ENCODE measurements at places on chromosomes 16 and 17.
A peak's percentile ranks its signal among the peaks of the same experiment; 100 is the strongest.

- no peak for DNase-seq
Measured at GRCh38 chr17:1977583-1978395, 47.3 kb downstream of the RTN4RL1 start.

DNA sequence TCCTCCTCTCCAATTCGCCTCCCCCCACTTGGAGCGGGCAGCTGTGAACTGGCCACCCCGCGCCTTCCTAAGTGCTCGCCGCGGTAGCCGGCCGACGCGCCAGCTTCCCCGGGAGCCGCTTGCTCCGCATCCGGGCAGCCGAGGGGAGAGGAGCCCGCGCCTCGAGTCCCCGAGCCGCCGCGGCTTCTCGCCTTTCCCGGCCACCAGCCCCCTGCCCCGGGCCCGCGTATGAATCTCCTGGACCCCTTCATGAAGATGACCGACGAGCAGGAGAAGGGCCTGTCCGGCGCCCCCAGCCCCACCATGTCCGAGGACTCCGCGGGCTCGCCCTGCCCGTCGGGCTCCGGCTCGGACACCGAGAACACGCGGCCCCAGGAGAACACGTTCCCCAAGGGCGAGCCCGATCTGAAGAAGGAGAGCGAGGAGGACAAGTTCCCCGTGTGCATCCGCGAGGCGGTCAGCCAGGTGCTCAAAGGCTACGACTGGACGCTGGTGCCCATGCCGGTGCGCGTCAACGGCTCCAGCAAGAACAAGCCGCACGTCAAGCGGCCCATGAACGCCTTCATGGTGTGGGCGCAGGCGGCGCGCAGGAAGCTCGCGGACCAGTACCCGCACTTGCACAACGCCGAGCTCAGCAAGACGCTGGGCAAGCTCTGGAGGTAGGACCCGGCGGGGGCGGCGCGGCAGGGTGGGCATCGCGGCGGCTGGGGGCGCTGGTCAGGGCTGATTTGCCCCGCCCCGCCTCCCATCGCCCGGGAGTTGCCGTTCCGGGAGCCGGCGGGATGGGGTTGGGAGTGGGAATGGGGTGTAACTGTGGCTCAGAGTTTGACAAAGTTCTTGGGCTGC is 567 bp downstream of the SOX9 start:
- DNase-seq = no peak

GRCh38 chr16:75421820-75422126 is 11.5 kb downstream of the CFDP1 start:
- DNase-seq = no peak

GRCh38 chr17:2034157-2034556 is 4.2 kb downstream of the DPH1 start:
- no peak for DNase-seq

GRCh38 chr16:49701065-49701685 is 154.7 kb downstream of the ZNF423 start:
- no peak for DNase-seq

DNA sequence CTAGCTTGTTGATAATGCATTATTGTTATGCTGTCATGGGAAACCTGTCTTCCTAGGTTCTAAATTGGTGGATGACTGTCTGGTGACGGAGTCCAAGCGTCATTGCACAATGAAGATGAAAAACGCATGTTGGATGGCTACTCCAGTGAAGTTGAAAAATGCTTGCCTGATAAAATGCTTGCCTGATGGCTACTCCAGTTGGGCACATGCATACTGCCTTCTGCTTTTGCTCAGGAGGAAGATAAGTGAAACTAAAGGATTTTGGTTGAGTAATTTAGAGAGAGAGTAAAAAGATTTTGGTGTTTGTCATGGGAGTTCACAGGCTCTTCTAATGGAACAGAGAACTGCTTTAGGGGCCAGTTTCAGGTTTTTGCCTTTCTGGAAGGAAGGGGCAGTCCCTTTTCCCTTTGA is 118.6 kb downstream of the PRKCA start:
- DNase-seq = no peak

- no peak for DNase-seq
Measured at GRCh38 chr16:54935266-54935968, 4.8 kb downstream of the IRX5 start.

- DNase-seq = no peak
Measured at GRCh38 chr16:80105160-80105559, 435.6 kb upstream of the DYNLRB2 start.

DNA sequence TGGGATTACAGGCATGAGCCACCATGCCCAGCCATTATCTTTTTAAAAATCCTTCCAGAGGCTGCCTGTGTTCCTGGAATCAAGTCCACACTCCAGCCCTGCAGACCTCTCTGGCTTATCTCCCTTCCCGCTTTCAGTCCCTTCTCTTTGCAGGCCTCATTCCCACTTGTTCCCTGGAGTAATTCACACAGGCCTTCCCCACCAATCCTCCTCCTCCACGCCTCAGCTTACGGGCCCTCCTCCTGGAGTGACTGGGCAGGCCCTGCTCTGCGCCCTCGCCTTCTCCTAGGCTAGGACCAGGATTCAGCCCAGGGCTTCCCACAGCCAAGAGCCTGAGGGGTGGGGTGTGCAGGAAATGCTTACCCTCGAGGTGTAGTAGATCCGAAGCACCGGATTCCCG is 2.8 kb downstream of the CDIPT start:
- DNase-seq = no peak

GRCh38 chr16:84810518-84811273 is 9.1 kb upstream of the CRISPLD2 start:
- DNase-seq = no peak

DNA sequence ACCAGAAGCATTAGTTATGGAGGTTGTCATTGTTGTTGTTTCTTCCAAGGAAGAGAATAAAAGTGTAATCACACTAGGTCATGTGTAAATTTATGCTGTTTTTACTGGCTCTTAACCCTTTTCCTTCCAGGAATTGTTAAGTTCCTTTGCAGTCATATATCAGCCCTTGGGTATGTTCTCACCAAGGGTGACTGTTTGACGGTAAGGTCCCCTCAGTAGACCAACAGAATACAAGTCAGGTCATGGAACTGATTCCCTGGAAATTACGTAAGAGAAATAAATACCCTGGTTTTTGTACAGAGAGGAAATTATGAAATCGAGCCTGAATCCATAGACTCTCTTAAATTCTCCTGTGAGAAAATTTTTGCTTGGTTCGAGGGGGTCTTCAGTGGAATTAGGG is 11.2 kb upstream of the KCNJ2 start:
- no peak for DNase-seq

DNA sequence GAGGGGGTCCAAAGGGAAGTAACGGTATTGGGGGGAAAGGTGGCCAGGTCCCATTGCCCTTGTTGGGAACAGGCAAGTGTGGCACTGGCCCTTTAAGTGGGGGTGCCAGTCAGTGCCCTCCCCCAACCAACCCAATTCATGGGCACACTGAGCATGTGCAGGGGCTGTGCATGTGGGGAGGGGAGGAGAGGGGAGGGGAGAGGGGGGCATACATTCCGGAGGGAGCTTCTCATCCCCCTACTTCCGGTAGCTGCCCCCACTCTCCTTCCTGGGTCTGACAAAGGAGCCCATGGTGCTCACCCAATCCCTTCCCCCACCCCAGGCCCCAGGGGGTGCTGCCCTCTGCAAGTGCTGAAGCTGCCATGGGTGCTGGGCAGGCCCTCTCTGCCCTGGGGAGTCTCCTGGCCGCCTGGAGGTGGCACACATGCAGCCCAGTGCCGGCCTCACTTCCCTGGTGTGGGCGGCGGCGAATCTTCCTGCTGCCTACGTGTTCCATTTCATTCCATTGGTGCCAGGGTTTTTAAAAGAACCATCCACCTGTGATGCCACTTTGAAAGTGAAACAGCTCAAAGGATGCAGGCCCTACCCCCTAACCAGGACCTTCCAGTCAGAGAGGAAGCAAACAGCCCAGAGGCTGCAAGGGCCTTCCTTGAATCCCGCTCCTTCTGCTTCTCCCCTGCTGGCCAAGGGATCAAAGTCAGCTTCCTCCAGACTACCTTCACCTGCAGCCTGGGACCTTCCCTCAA is 11.0 kb downstream of the HEXIM2 start:
- DNase-seq = peak; percentile 47

DNA sequence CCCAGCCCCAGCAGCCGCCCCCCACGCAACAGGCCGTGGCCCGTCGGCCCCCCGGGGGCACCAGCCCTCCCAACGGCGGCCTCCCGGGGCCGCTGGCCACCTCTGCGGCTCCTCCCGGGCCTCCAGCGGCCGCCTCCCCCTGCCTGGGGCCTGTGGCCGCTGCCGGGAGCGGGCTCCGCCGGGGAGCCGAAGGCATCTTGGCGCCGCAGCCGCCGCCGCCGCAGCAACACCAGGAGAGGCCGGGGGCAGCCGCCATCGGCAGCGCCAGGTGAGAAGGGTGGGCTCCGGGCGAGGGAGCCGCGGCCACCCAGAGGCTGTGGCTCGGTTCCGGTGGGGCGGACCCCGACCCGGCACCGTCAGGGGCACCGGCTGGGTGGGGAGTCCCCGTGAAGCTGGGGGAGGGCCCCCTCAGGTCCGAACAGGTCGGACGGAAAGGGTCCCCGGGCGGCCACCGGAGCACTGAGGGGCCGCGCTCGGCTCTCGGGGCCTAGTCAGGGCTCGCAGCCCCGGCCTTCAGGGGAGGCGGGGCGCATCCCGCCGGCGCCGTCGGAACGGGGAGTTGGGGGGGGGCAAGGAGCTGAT is 583 bp downstream of the ATXN2L start:
- no peak for DNase-seq

DNA sequence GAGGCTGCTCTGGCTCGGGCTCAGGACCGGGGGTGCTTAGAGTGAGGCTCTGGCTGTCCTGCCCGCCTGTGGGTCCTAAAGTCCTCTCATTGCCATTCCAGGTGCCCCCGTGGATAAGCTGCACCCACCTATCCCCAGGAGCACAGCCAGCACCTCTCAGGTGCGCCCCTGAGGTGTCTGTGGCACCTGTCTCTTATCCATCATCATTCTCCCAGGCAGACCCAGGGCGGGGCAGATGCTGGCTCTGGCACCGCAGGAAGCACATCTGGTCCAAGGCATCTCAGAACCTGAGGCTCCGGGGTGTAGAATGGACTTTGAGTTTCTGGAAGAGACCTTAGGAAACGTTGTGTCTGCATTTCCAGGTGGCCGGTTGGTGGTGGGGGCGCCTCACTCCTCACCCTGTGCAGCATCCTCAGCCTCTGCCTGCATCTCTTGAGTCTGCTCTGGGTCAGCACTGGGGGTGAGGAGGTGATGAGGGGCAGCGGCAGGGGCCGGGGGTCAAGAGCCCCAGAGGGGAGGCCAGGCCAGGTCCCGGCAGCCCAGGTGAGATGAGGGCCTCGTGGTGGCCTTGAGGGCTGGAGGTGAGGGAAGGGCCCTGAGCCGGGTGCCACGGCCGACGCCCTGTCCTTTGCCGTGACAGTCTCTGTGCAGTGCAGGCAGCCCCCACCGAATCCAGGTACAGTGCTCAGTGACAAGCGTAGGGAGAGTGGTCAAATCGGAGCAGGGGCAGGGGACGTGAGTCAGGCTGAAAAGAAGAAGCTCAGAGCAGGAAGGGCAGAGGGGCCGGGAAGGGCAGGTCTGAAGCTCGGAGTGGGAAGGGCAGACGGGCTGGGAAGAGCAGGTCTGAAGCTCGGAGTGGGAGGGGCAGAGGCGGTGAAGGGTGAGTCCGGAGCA is 173.5 kb downstream of the NPIPB11 start:
- DNase-seq = no peak

GRCh38 chr17:64289741-64290141 is 26.7 kb upstream of the TEX2 start:
- no peak for DNase-seq

DNA sequence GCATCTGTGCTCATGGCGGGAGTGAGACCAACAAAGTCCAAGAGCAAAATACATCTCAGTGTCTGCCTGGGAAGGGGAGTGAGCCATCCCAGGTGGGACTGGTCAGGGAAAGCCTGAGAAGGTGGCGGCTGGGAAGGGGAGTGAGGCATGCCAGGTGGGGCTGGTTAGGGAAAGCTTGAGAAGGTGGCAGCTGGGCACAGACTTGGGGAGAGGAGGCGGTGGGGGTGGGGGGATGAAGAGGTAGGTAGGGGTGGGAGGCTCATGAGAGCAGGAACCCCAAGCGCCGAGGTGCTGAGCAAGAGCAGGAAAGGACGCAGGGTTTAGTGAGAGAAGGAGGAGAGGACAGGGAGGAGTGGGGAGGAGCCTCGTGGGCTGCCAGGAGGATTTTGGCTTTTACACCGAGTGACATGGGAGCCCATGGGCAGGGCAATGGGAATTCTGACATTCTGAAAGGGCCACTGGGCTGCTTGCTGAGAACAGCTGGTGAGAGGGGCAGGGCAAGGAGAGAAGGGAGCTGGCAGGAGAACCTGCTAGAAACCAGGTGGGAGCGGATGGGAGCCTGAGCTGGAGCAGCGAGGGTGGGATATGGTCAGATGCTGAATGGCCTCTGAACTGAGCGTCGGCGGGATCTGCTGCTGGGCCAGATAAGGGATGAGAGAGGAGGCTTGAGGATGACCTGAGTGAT is 256.1 kb upstream of the RPL38 start:
- DNase-seq = no peak

GRCh38 chr17:18182110-18182977 is 1.3 kb upstream of the ALKBH5 start:
- no peak for DNase-seq

GRCh38 chr16:2963074-2963722 is 877 bp upstream of the KREMEN2 start:
- DNase-seq = peak; percentile 21

GRCh38 chr16:11159282-11159681 is 96.7 kb downstream of the SOCS1 start:
- DNase-seq = no peak

DNA sequence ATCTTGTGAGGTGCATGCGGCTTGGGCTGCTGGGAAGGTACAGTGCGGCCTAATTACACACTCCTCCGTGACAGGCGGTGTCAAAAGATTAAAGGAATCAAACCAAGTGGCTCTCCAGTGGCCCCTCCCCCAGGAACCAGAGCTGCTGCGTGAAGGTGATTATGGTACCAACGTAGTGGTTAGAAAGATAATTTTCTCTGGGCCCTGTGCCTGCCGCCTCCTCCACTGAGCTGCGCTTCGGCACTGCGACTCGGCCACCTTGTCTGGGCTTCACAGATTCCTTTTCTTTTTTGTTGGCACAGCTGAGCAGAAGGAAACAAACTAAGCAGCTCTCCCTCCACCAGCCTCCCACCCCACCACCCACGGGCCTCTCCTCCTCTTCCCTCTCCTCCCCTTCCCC is 113.2 kb upstream of the SDK2 start:
- DNase-seq = no peak

- DNase-seq = no peak
Measured at GRCh38 chr17:82862737-82863382, 23.0 kb upstream of the ZNF750 start.

GRCh38 chr17:48869821-48870318 is 22.7 kb upstream of the ATP5MC1 start:
- DNase-seq = no peak

- DNase-seq = no peak
Measured at GRCh38 chr16:30740364-30741251, 7.6 kb upstream of the PHKG2 start.

- peak; percentile 54 for DNase-seq
Measured at GRCh38 chr17:75404223-75404730, 1.2 kb downstream of the GRB2 start.

DNA sequence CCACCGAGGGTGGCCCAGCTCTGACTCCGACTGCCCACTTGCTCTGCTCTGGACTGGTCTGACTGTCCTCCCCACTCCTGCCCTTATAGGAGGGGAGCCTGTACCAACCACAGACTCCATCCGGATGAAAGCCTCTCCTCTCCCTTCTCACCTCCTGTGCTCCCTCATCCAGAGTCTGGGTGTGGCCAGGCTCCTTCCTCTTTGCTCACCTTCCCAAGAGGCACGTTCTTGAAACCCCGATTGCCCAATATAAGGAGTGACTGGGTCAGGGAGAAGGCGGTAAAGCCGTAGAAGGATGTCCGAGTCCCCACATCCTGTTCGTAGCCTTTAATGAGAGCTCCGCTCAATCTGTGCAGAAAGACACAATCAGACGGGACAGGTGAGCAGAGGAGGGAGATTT is 17.1 kb downstream of the ST6GALNAC1 start:
- no peak for DNase-seq
